K562 (cell line): ENCODE measurements at places on chromosomes 2 and 18.

DNA sequence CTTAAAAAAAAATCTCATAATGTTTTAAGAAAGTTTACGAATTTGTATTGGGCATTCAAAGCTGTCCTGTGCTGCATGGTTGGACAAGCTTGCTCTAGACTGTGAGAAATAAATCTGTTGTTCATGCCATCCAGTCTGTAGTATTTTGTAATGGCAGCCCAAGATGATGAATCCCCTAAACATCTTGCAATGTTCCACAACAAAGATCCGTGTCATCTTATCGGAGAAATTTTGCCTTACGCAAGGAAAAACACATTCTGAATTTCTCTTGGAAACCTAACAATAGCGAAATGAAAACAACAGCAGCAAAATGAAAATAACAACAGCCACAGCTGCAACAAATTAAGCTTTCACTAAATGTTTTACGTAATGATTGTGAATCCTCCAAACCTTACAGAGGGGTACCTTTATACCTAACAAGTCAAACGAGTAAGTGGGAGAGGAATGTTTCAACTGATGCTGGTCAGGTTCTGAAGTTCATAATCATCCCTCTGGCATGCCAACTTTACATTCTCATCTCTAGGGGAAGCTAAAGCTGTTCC is 76.1 kb upstream of the RNU4ATAC start:
- no peak for DNase-seq
- H3K4me3 ChIP-seq, result no peak overlapping the region
- H3K36me3 ChIP-seq, result peaks cover 60% of the 10 kb centered on the region
- no peaks in the 10 kb centered on the region for H3K27me3 ChIP-seq
- no peak overlapping the region for H3K27ac ChIP-seq

DNA sequence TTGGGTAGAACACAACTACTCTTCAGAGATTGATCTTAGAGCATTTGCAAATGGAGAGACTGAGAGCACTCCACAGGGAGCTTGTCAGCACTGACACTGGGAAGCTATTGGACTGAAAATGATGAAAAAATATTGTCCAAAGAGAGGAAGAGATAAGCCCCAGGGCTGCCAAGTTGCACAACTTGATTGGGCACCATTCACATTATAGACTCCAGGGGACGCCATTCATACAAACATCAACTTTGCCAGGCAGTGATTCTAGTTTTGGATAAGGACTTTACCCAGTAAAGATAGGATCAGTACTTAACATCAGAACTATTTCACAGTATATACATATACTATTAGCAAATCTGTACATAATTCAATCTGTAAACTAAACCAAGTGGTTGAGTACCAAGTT is 79.6 kb upstream of the MYCN start:
- no peaks in the 10 kb centered on the region for H3K36me3 ChIP-seq
- no peaks in the 10 kb centered on the region for H3K4me1 ChIP-seq
- no peak overlapping the region for H3K27ac ChIP-seq
- no peak overlapping the region for H3K4me3 ChIP-seq
- H3K27me3 ChIP-seq, result peaks cover 2% of the 10 kb centered on the region; the same call in 1 of the 3 replicates

DNA sequence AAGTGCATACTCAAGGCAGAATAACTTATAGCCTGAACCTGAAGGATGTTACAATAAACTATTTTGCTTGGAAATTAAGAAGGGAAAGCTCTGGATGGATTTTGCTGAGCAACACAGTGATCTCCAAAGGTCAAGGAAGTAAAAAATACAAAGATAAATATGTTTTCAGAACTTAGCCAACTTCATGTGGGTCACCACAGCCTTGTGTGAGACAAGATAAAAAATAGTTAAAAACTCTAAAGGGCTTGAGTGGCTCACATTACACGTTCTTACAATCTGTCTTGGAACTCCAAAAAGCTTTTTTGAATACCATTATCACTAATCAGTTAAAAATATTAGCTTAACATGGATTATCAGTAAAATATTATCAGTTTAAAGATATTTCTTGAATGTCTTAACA is 28.9 kb upstream of the MTX2 start:
- H3K4me3 ChIP-seq, result no peak overlapping the region
- no peaks in the 10 kb centered on the region for H3K36me3 ChIP-seq
- H3K4me1 ChIP-seq, result no peaks in the 10 kb centered on the region
- H3K27me3 ChIP-seq, result peaks cover 28% of the 10 kb centered on the region
- DNase-seq, result no peak

- no peaks in the 10 kb centered on the region for H3K27me3 ChIP-seq
- DNase-seq, result no peak
- H3K4me1 ChIP-seq, result peaks cover 43% of the 10 kb centered on the region
- H3K27ac ChIP-seq, result no peak overlapping the region
- no peaks in the 10 kb centered on the region for H3K36me3 ChIP-seq
- H3K4me3 ChIP-seq, result no peak overlapping the region
Measured at GRCh38 chr18:9021458-9021857, 81.0 kb upstream of the NDUFV2 start.

GRCh38 chr18:35241448-35241804 is 592 bp downstream of the ZNF397 start:
- peak; percentile 20 for DNase-seq
- H3K4me1 ChIP-seq, result peaks cover 11% of the 10 kb centered on the region
- H3K4me3 ChIP-seq, result peak overlapping the region; percentile 61
- H3K36me3 ChIP-seq, result peaks cover 45% of the 10 kb centered on the region
- no peaks in the 10 kb centered on the region for H3K27me3 ChIP-seq
